ENCODE measurements at places on chromosomes 6 and 20. TPM values are rescaled to one million over a fixed set of nuclear protein-coding genes. Genes with fewer than 3 reads are reported as not detected.

DNA sequence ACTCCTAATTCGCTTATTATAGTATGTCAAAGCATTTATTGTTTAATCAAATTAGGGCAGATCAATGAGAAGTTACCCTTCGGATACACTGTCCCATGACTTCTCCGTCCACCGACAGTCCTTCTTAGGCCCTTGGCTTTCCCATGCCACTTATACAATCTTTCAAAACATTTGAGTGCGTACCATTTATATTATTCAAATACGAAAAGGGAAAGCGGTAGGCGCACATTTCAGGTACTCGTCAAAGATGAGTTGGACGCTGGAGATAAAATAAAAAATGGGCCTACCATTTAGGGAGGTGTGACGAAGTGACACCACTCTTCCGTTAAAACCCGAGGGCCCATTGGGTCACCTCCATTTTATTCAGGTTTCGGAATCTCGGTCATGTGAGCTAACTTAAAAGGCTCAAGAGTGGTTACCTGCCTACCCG lies 542 bp upstream of the AFG1L start:
- no peak for DNase-seq

DNA sequence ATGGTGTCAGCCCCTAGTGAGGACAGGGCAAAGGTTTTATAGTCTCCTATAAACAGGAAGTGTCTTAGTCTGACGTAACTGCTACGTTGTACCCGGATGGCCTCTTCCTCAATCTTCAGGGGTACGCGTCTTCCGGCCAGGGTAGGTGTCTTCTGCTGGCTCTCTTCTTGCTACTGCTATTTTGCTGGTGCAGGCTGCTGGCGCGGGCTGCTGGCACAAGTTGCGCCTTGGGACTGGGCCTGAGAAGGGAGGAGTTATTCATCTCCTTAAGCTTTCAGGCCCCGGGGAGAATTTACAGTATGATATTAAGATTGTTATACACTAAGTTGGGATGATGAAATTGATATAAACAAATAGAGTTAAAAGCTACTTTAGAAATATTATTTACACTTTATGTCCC lies 74.4 kb downstream of the HDGFL1 start:
- no peak for DNase-seq

DNA sequence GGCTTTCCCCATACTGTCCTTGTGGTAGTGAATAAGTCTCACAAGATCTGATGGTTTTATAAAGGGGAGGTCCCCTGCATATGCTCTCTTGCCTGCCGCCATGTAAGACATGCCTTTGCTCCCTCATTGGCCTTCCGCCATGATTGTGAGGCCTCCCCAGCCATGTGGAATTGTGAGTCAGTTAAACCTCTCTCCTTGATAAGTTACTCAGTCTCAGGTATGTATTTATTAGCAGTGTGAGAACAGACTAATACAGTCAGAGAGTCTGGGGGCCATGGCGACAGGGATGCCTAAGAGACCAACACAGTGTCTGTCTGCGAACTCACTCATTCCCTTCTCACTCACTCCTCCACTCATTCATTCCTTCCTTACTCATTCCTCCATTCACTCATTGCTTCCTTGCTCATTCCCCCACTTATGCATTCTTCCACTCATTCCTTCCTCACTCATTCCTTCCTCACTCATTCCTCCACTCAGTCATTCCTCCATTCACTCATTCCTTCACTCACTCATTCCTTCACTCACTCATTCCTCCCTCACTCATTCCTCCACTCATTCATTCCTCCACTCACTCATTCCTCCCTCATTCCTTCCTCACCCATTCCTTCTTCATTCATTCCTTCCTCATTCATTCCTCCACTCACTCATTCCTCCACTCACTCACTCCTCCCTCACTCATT lies 137.5 kb upstream of the AGPAT4 start:
- DNase-seq, result no peak

- no peak for DNase-seq
These were observed 729 bp upstream of the ZHX3 start for GRCh38 chr20:41318271-41318649.

DNA sequence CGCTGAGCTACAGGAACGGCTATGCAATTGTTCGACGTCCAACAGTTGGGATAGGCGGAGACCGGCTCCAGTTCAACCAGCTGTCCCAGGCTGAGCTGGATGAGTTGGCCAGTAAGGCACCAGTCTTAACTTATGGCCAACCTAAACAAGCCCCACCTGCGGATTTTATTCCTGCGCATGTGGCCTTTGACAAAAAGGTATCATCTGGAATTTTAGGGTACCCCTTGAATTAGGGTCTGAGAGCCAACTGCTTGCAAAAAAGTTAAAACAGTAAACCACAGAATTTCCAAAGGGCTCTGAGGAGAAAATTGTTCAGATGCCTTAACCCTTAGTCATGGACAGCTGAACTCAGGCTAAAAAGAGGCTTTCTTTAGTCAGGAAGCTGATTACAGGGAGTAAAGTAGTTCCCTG lies 3.8 kb downstream of the EFHC1 start:
- DNase-seq, result no peak

- no peak for DNase-seq
These were observed 46.7 kb downstream of the SERAC1 start for GRCh38 chr6:158121335-158121734.

DNA sequence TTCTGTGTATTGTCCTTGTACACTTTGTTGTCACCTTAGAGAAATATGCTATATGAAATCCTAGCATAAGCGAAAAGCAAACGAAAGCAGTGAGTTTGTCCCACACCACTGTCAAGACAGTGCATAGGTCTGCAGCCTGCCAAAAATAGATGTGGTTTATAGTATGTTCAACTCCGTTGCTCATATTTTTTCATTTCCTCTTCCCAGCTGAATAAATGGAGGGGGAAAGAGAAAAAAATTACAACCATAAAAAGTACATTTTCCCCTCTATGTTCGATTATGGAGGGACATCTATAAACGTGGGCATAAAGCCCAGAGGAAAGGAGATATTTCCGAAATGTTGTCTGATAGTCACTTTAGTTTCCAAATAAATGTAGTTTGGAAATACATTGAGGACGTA lies 25.8 kb downstream of the PRL start:
- no peak for DNase-seq

- DNase-seq, result no peak
These were observed 77.4 kb downstream of the SYNJ2 start for GRCh38 chr6:158059108-158059507.

GRCh38 chr6:139903411-139904157 lies 529.1 kb upstream of the CITED2 start:
- DNase-seq, result no peak

DNA sequence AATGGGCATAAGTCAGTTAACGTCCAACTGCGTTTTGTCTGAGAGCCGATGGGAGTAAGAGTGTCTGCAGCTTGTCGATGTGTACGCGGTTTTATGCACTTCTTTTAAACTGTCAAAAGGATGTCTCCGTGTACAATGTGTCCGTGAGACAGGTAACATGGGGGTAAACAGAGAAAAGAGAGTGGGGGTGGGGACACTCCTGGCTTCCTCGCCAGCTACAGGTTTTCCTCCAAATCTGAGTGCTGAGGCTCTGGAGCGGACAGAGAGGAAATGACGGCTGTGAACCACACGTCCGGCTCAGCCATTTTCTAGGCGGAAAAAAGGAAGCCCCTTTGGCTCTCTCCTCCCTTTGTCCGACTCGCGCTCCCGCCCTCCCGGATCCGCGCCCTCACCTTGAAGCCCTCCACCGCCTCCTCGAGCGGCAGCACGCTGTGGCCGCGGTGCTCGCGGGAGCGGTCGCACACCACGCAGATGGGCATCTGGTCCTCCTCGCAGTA lies 916 bp downstream of the TRIM27 start:
- peak; percentile 40 for DNase-seq

DNA sequence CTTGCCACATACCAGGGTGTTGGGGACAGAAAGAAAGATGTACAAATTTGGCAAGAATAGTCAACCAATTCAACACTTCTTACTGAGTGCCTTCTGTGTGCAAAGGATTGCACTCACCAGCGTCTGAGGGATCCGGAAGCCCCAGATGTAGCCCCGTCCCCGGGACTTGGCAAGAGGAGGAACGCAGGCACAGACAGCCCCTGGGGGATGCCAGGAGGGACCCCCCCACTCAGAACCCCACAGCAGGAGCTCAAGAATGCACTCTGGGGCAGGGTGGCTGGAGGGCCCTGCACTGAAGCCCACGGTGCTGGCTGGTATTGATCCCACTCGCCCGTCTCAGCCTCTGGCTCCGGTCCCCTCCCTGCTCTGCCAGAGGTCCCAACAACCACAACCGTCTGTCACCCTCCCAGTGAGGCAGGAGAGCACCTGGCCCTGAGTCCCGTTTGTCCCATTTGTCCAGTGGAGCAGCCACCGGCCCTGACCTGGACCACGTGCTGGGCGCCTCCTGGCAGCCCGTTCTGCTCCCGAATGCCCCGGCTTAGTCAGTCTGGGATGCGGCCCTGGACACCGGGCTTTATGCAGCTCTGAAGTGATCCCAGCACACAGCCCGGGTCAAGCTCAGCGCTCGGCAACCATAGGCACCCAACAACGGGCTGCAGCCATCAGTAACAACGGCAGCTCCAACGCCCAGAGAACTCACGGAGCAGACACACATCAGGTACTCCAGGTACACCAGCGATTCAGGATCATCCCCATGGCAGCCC lies 128.7 kb downstream of the DLL1 start:
- DNase-seq, result no peak

DNA sequence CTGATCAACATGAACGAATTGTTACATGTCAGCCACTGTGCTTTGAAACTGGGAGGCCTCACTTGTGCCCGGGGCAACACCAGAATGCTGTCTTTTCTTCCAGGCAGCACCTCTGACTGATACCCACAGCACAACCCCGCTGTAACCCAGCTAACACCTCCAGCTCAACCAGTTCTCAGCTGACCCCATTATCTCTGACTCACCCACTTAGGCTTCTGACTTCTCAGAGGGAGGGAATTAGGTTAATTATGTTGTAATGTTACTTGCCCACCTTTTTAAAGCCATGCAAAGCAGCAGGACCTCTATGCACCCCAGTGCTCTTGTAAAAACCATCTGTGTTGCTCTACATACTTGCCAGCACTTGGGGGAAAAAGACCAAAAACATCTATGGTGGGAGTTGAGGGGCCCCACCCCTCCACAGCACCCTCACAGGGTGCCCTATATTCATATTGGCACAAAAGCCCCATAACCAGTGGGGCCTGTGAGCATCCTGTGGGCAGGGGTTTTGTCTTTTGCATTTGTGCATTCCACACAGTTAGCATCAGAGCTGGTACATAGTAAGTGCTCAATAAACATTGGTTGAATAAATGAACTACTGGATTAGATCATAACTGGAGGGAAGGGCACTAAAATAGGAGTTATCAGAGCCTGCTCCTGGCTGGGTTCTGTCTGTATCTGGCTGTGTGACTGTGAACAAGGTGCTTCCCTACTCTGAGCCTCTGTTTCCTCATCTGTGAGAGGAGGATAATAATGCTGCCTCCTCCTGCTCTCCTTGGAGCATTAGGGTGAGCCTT lies 22.3 kb downstream of the BNIP5 start:
- DNase-seq, result no peak

DNA sequence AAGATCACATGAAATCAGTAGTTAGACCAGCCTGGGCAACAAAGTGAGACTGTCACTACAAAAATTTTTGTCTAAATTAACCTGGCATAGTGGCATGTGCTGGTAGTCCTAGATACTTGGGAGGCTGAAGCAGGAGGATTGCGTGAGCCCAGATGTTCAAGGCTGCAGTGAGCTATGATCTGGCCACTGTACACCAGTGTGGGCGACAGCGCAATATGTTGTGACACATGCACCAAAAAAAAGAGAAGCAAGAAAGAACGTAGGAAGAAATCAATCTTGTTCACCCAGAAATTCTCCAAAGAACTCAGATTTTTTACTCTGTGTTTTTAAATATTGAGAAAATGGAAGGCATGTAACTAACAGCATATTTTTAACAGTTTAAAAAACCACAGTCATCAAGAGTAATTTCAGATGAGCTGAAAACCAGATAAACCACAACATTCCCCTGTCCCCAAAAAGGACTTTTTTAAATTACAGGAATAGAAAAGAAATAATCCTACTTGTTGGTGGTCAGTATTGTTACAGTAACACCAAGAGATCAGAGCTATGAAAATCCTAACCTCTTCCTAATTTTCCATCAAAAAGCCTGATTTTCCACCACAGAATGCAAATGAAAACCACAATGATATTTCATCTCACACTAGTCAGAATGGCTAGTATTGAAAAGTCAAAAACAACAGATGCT lies 240.2 kb downstream of the KHDC1L start:
- no peak for DNase-seq

DNA sequence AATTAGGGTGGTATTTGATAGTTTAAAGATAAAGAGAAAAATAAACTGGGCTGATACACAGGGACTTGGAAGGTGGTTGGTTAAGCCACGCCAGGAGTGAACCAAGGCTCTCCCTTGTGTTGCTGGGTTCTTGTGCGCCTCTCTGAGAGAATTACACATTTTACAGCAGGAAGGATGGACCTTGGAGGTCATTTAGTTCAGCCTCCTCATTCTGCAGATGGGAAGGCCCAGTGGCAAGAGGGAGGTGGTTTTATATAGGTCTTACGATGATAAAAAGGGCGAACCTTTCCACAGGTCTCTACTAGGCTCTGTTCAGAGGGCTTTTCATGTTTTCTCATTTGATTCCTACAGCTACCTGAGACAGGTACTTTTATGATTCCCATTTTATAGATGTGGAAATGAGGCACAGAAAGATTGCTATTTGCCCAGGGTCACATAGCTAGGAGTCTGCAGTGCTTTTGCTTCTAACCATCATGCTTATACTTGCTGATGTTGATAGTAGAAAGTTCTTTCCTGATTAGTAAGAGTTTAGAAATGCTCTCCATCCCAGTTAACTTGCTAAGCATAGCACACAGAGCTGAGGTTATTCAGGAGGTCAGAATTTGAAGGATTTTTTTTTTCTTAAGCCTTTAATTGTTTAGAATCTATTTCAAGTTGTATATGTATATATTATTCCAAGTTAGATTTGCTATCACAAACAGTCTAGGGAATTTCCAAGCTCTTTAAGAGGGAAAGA lies 12.8 kb downstream of the HIVEP1 start:
- no peak for DNase-seq

DNA sequence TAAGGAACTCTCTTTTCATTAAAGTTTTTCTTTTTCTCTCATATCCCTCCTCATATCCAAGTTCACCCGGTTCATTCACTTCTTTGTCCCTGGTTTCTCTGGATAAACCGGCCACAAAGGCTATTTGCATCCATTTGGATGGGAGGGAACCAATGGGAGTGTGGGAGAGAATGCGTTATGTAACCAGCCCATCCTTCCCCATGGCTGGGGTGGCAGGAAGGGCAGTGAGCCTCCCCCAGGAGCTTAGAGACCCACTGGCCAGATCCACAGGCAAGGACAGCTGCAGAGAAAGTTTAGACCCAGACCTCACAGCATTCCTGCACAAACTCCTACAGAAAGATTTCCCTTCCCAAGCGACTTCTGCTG lies 10.7 kb downstream of the CASS4 start:
- no peak for DNase-seq

GRCh38 chr20:37711001-37711400 lies 17.2 kb downstream of the CTNNBL1 start:
- no peak for DNase-seq

GRCh38 chr20:13852306-13852705 lies 67.5 kb downstream of the NDUFAF5 start:
- DNase-seq, result no peak

- DNase-seq, result peak; percentile 68
These were observed at the start of gene RNF144B for GRCh38 chr6:18387061-18387721. Gene RNF144B, plus strand, starts transcription at chr6:18387350. Its CDS starts 12,185 bp downstream, at chr6:18399535.

GRCh38 chr20:63037669-63038268 lies 31.0 kb upstream of the BHLHE23 start:
- DNase-seq, result no peak

HMGCLL1 gene
- polyA plus RNA-seq, result 11.9 TPM

SYCP2 gene
- polyA plus RNA-seq, result 8.6 TPM

PAK5 gene
- polyA plus RNA-seq, result 0.40 TPM

KCNG1 gene
- polyA plus RNA-seq, result 0.31 TPM

HLA-DOA gene
- polyA plus RNA-seq, result 2.6 TPM

PDYN gene
- not detected for polyA plus RNA-seq

NKAIN4 gene
- polyA plus RNA-seq, result 5.3 TPM

GTSF1L gene
- polyA plus RNA-seq, result not detected

Measured in right lung (tissue), 10 donors.